ENCODE measurements at places on chromosomes 4 and X.

- DNase-seq, result no peak
These were observed 28.2 kb upstream of the IGSF1 start for GRCh38 chrX:131317326-131317725.

DNA sequence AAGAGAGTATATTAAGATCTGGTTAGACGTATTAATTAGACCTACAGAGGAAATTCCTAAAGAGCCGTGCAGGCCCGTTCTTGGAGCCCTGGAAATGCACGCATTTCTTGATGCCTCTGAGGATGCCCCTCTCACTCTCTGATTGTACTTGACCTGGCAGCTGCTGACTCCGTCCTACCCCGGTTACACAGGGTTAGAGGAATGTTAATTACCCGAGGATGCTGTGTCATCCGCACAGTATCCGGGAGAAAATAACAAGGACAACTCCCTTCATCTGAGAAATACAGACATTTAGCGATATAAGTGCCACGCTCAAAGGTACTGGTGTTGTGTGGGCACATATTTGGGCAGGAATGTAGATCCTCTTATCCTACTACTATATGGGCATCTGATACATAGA, 404.6 kb upstream of the FAT1 start:
- DNase-seq, result no peak

DNA sequence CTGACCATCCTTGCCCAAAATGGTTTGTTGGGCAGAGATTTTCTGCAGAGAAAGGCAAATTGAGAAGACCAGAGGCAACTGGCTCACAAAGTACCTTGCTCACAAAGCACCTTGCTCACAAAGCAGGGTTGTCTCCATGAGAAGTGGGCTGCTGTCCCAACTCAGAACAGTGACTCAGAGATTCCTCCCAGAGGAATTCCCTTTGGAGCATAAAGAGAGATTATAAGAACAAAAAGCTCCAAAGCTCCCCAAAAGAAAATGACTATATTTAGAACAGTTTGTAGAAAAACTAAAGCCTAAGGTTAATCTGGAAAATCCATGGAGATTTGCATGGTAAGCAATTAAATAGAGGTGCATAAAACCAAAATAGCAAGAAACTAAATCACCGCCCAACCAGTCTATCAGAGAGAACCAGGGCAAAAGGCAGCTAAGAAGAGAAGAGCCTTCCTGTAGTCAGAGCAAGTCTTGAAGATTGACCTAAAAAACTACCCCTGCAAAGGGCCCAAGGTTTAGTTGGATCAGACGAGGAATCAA, 731.4 kb downstream of the FAT4 start:
- no peak for DNase-seq

DNA sequence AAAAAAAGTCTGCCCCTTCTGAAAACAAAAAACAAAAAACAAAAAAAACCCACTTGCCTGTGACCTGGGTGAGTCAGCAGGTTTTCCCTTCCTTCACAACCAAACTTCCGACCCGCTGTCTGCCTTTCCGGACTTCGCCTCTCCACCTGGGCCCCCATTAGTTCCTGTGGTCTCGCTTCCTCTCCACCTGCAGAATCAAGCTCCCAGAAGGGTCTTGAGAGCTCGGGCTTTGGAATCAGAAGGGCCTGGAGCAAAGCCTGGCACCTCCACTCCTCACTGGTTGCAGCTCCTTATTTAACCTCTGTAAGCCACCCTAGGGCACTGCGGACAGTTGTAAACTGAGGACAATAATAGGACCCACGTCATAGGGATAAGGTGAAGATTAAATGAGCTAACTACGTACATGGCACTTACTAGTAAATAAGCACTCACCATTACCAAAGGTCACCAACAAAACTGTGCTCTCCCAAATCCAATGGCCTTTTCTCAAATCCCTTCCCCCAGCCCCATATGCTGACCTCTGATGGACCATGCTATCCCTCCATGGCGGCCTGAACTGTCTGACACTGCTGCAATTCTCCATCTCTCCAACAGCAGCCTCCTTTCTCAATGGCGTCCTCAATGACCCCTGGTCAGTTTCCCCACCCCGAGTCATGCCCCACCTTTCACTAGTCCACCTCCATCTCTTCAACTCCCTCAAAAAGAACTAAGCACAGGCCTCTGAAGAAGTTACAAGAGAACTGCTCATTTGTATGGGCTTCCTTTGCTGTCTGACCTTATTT, 64.2 kb downstream of the IRF2 start:
- DNase-seq, result no peak

- no peak for DNase-seq
These were observed 28.1 kb downstream of the SLC16A2 start for GRCh38 chrX:74449322-74449936.

DNA sequence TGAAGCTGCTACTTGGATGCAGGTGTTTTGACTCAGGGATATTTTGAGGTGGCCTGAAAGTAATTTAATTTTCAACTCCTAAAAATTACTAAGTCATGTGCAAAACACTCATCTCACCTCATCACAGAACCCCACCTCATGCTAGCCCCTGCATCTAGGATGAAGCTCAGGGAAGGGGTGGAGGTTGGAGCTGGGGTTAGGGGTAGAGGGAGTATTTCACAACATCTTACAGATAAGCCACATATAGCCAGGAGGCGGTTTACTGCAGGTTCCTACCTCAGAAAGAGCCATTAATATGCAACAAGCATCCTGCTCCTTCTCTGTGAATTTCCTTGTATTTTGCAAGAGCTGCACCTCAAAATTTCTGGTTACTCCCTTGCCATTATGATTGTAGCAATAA, 70.5 kb upstream of the TSPAN5 start:
- no peak for DNase-seq

DNA sequence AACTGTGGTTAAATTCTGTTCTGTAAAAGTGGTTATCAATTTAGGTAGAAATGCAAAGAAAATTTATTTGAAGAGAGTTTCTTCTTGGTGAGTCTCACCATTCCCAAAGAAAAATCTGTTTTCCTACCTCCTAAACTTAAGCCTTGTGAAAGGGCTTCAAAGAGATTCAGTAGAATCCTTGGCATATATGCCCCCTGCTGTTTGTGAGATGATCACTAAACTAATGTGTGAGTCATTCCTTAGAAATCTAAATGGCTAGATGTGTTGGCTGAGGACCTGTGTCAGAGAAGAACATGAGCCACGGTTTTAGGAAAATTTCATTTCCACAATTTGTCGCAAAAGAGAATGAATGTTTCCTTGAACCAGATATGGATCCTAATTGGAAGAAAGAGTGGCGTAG, 260.9 kb downstream of the SLC7A11 start:
- DNase-seq, result no peak

All from right renal cortex interstitium (tissue), 3 donors.